ENCODE measurements at places on chromosomes 6 and 20.

GRCh38 chr6:1821164-1821512, 211.4 kb downstream of the FOXC1 start:
- no peak for DNase-seq

GRCh38 chr6:45386501-45386900, 8.8 kb upstream of the SUPT3H start:
- no peak for DNase-seq

- no peak for DNase-seq
These were observed 103.0 kb downstream of the LMBRD1 start for GRCh38 chr6:69693762-69694161.

DNA sequence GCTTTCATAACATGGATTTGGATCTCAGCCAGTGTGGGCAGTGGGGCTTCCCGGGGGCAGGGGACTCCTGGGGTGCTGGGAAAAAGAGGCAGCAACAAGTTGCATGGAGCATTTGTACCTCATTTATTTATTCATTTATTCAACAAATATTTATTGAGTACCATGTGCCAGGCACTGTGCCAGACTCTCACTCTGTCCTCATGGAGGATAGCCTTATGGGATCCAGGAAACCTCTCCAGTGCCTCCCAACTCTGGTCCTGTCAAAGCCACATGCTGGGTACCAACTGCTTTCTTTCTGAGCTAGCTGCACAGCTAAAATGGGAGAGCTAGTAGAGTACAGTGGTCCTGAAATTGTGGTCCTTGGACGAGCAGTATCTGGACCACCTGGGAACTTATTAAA, 87.8 kb upstream of the EPB41L1 start:
- no peak for DNase-seq

All from stimulated activated effector memory CD8-positive, alpha-beta T cell treated with anti-CD3 and anti-CD28 coated beads, Interleukin-12 subunit alpha, Interleukin-12 subunit beta, amount 100 ng/mL, for 72 hours (primary cell).